Naive thymus-derived CD8-positive, alpha-beta T cell (primary cell): ENCODE measurements at places on chromosomes 11 and 22. TPM values are rescaled to one million over a fixed set of nuclear protein-coding genes. Genes with fewer than 3 reads are reported as not detected.

Gene SLCO2B1
- total RNA-seq: 0.99 TPM

Gene SULT4A1
- total RNA-seq: not detected

Gene CYP2D6
- 9.2 TPM for total RNA-seq

Gene GAB4
- total RNA-seq: 1.6 TPM

Gene HTR3A
- total RNA-seq: not detected

Gene MPZL2
- total RNA-seq: 2.8 TPM

Gene CNIH2
- total RNA-seq: 2.8 TPM

Gene OR52E8
- total RNA-seq: not detected

Gene NLRP14
- total RNA-seq: not detected

Gene SLC17A6
- total RNA-seq: not detected

Gene LMO2
- total RNA-seq: 0.99 TPM

Gene JOSD1
- 52.6 TPM for total RNA-seq

Gene GPR83
- 0.11 TPM for total RNA-seq

Gene GRAMD4
- 7.6 TPM for total RNA-seq

Gene SLC25A45
- total RNA-seq: 23.4 TPM

Gene OR51E1
- total RNA-seq: not detected

Gene CHRM1
- not detected for total RNA-seq

Gene CABP4
- 3.7 TPM for total RNA-seq

Gene RCN1
- total RNA-seq: 11.5 TPM

Gene TBX10
- total RNA-seq: not detected

Gene MFNG
- total RNA-seq: 233 TPM

Gene KRTAP5-8
- total RNA-seq: 0.42 TPM

Gene CENPM
- 3.6 TPM for total RNA-seq

Gene SLC22A25
- total RNA-seq: not detected

Gene CDHR5
- not detected for total RNA-seq

Gene ATXN10
- total RNA-seq: 78.0 TPM

Gene RIBC2
- not detected for total RNA-seq

Gene STT3A
- total RNA-seq: 64.5 TPM

Gene UPK3A
- total RNA-seq: not detected

Gene RIMBP3B
- total RNA-seq: 2.4 TPM
